ENCODE measurements at places on chromosomes 5 and 9. TPM values are rescaled to one million over a fixed set of nuclear protein-coding genes. Genes with fewer than 3 reads are reported as not detected.
A peak's percentile ranks its signal among the peaks of the same experiment; 100 is the strongest.

DNA sequence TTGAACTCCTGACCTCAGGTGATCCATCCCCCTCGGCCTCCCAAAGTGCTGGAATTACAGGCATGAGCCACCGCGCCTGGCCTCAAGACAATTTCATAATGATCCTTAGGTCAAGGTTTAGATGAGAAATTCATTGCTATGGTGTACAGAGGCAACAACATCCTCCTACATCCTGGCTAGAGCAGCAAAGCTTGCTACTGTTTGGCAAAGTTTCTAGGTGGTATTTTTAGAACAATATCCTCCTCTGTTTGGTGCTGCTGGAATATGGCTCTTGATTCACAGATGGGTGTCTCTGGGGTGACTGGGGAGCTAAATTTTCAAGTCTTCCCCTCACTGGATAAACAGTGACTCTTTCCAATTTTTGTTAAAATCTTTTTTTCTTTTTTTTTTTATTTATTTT lies 30.6 kb downstream of the CRHBP start:
- no peak for DNase-seq
- H3K36me3 ChIP-seq, result no peaks in the 10 kb centered on the region
- peaks cover 2% of the 10 kb centered on the region for H3K27me3 ChIP-seq
- H3K4me3 ChIP-seq, result no peak overlapping the region
- H3K4me1 ChIP-seq, result no peaks in the 10 kb centered on the region
- H3K27ac ChIP-seq, result no peak overlapping the region

GRCh38 chr9:123412171-123412820 lies 56.3 kb downstream of the CRB2 start:
- H3K4me1 ChIP-seq, result no peaks in the 10 kb centered on the region
- H3K4me3 ChIP-seq, result no peak overlapping the region
- no peaks in the 10 kb centered on the region for H3K27me3 ChIP-seq
- DNase-seq, result no peak
- H3K27ac ChIP-seq, result no peak overlapping the region

- no peak overlapping the region for H3K4me3 ChIP-seq
- H3K4me1 ChIP-seq, result no peaks in the 10 kb centered on the region
- H3K27me3 ChIP-seq, result peaks cover 11% of the 10 kb centered on the region
- H3K27ac ChIP-seq, result no peak overlapping the region
- peak; percentile 1 for DNase-seq
These were observed 165.5 kb upstream of the NFIL3 start for GRCh38 chr9:91589101-91589553.

DNA sequence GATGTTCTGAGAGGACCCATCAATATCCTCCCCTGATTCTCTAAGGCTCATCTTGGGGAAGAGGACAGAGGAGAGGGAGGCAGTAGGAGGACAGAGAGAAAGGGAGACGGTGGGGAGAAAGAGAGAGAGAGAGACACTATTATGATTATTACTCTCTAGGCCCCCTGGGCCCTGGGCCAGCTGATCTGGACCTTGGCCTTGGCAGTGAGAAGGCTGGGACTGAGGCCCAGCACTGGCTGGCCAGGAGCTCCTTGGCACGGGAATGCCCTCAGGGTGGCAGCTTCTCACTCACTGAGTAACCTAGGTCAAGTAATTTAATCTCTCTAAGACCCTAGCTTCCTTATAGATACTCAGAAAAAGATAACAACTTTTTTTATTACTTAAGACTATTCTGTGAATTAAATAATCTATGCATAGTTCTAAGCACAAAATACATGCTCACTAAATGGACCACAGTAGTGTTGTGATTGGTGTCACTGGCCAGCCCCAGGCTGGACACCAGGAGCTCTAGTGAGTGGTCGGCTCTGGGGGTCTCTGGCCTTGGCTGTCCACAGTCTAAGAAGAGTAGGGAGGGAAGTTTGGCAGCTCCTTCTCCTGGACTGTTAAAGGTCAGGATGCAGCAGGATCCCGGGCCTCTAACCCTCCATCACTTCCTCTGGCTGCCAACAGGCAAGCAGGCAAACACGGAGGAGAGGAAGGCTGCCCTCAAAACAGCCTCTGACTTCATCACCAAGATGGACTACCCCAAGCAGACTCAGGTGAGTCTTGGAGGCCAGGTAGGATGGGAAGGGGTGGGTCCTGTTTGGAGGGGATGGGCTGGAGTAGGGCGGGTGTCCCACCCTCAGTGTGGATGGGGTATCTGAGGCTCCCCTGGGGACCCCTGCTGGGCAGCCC lies 50.0 kb downstream of the GSN start:
- H3K4me1 ChIP-seq, result peaks cover 50% of the 10 kb centered on the region
- H3K27ac ChIP-seq, result peak overlapping the region; percentile 57
- H3K4me3 ChIP-seq, result no peak overlapping the region
- H3K36me3 ChIP-seq, result peaks cover 59% of the 10 kb centered on the region
- peaks cover 2% of the 10 kb centered on the region for H3K27me3 ChIP-seq
- no peak for DNase-seq

GRCh38 chr5:121273833-121274433 lies 577.7 kb upstream of the FTMT start:
- H3K27me3 ChIP-seq, result no peaks in the 10 kb centered on the region
- H3K27ac ChIP-seq, result no peak overlapping the region
- H3K36me3 ChIP-seq, result no peaks in the 10 kb centered on the region
- H3K4me1 ChIP-seq, result no peaks in the 10 kb centered on the region

GRCh38 chr5:39721394-39721793 lies 296.6 kb upstream of the DAB2 start:
- no peak overlapping the region for H3K4me3 ChIP-seq

TAS2R1 gene
- total RNA-seq, result not detected

CDKN2A gene
- total RNA-seq, result 124 TPM
